ENCODE measurements at places on chromosomes 4 and X.

DNA sequence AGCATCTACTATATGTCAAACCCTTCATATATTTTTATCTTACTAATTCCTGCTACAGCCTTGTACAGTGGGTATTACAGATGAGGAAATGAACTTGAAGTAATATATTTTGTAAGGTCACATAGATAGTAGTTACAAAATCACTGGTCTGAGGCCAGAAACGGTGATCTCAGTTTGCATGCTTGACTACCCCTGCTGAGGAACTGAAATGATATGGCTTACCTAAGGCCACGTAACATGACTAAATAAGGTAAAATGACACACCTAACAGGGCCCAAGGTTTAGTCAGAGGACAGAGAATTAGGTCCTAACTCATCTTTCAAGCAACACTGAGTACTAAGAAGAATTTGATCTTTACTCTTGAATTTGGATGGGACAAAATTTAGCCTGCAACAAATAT is 1.5 kb upstream of the COMMD8 start:
- DNase-seq: no peak

DNA sequence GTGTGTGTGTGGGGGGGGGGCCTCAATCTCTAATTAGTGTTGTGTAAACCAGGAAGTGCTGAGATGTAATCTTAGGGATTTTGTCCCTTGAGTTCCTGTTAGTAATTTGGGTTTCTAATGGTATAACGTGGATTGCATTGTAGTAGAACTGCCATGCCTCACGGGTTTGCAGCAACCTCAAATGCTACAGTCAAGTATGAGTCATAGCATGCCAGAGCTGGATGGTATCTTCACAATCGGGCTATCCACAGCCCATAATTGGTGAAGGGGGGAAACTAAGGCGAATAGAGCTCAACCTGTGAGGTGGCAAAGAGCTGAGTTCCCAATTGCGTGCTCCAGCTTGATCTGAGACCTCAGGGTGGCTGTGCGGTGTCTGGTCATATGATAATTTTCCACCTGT is 2.2 kb upstream of the FMR1NB start:
- no peak for DNase-seq

GRCh38 chr4:66606215-66606614 is 935.9 kb upstream of the EPHA5 start:
- DNase-seq: no peak

- no peak for DNase-seq
These were observed 97.7 kb downstream of the CEP44 start for GRCh38 chr4:174381440-174381800.

DNA sequence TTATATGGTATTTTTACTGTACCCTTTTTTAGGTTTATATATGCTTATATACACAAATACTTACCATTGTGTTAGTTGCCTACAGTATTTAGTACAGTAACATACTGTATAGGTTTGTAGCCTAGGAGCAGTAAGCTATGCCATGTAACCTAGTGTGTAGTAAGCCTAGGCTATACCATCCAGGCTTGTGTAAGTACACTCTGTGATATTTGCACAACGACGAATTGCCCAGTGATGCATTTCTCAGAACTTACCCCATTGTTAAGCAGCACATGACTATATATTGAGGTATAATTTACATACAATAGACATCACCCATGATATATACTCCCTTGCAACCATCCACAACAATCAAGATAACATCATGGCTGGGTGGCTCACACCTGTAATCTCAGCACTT is 40.1 kb downstream of the STAG2 start:
- DNase-seq: no peak

DNA sequence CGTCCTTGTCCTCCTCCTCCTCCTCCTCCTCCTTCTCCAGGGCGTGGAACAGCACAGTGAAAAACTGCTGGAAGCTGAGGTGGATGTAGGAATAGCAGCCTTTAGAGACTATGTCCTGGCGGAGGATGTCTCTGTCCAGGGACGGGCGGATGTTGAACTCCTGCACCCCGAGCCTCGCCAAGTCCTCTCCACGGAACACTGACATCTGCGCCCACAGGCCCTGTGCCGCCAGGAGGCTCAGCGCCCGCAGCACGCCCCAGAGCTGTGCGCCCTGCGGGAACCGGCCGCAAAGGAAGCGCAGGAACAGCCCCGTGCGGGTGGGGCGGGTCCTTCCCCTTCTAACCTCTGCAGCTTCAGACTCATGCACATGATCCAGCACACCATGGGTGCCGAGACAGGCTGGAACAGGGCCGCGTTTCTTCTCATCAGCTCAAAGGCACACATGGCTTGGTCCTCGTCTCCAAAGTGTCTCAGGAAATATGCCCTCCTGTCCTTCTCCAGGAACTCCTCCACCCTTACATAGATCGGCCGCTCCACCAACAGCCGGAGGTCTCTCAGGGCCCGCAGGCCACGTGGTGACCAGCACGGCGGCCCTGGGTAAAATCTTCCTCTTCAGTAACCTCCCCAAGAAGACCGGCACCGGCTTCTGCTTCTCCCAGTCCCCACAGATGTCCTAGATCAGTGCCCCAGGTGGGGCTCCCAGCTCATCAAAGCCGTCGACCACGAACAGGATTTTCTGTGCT is 1.2 kb downstream of the NLRP2B start:
- DNase-seq: no peak

GRCh38 chrX:110733166-110733565 is 62.5 kb downstream of the CHRDL1 start:
- DNase-seq: no peak

- DNase-seq: no peak
These were observed at the start of gene ELOVL6 for GRCh38 chr4:110198435-110199416. Gene ELOVL6 (minus strand): TSS chr4:110198615. CDS start chr4:110198335, 280 bp downstream.

- no peak for DNase-seq
These were observed 41.8 kb downstream of the EIF4E start for GRCh38 chr4:98887145-98887544.

- DNase-seq: no peak
These were observed at the start of gene BMP3 for GRCh38 chr4:81030061-81030980. Gene BMP3 (plus strand): TSS chr4:81030708. CDS start chr4:81031285, 577 bp downstream.

DNA sequence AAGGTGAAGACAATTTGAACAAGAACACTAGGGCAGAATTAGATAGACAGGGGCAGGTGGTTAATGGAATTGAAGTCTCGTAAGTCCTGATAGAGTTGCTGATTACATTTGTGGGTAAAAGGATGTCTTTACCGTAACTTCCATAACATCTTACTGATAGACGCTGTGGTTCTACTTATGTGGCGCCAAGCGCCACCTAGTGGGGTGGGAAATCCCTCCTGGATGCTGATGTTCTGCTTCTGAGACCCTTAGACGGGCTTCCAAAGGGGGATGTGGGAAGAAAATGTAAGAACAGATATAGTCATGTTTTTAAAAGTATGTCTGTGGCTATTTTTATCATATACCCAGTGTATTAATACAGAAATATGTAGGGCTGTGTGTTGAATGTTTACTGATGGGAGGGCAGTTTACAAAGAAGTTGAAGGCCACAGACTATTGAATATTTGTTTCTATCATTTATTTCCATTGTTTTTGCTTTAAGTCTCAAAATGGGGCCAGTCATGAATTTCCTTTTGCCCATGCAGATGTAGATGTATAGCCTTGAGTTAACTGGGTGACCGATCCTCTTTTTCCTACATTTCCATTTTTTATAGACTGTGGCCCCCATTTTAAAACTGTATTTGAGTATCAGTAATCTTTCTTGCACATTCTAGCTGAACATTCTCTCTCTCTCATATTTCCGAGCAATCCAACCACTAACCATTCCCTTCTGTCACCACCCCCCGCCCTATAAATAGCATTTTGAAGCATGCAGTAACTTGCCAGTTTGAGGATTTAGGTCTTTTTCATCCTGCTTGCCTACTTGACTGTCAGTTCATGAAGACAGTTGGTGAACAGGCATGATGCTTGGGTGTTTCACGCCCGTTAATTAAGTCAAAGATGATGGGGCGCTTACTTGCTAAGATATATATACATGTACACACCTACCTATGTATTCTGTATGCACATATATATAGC is 12.1 kb upstream of the TLR8 start:
- DNase-seq: no peak

DNA sequence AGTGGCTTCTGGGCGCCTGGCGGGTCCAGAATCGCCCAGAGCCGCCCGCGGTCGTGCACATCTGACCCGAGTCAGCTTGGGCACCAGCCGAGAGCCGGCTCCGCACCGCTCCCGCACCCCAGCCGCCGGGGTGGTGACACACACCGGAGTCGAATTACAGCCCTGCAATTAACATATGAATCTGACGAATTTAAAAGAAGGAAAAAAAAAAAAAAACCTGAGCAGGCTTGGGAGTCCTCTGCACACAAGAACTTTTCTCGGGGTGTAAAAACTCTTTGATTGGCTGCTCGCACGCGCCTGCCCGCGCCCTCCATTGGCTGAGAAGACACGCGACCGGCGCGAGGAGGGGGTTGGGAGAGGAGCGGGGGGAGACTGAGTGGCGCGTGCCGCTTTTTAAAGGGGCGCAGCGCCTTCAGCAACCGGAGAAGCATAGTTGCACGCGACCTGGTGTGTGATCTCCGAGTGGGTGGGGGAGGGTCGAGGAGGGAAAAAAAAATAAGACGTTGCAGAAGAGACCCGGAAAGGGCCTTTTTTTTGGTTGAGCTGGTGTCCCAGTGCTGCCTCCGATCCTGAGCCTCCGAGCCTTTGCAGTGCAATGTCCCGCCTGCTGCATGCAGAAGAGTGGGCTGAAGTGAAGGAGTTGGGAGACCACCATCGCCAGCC is at the start of gene ATOH1:
Gene ATOH1 (plus strand): TSS at position 422 of the 663 bp plus-strand sequence. CDS start 174 bp downstream, at position 596.
- DNase-seq: no peak

DNA sequence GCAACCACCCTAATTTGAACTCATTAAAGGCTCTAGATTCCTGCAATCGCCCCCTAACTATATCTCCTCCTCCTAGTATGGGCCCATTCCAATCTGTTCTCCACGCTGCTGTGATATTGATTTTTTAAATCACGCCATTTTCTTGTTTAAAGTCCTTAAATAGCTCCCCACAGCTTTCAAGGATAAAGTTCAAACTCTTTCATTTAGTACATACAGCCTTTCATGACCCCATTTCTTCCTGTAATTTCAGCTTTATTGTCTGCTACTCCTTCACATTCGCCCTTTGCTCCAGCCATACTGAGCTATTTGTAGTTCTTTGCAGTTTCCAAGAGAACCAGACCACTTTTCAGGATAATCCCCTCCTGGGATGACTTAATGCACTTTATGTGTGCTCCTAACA is 118.5 kb downstream of the GC start:
- DNase-seq: no peak

DNA sequence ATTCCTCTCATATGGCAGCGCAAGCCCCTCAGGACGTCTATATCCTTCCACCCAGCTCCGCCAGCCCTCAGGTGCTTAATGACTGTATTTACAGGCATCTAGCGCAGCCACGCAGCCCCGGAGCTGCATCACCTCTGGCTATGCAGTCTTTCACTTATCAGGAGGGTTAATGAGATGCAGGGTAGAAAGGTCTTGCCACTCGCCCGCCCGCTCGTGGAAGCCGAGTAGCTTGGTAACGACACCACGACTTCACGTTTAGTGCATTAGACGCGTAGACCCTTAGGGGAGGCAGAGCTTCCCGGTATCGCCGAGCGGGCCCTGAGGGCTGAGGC is 1.5 kb upstream of the SLC16A2 start:
- no peak for DNase-seq

- no peak for DNase-seq
These were observed 68.9 kb upstream of the PRPS2 start for GRCh38 chrX:12722314-12722713.

DNA sequence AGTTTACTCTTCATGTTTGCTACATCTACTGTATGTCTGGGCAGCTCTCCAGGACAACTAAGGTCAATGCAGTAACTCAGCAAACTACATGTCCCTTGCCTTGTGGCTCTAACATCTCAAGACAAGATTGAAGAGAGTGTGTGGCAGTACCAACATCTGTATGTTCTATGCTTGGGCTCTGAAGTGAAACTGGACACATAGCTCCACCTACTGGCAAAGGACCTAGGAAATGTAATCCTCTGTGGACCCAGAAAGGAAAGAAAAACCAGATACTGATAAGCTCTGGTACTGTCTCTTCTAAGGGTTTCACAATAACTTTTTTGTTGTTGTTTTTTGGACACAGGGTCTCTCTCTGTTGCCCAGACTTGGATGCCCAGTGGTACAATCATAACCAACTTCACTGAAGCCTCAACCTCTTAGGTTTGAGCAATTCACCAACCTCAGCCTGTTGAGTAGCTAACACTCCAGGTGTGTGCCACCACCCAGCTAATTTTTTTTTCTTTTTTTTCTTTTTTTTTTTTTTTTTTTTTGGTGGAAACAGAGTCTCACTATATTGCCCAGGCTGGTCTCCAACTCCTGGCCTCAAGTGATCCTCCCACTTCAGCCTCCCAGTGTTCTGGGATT is 64.1 kb downstream of the QDPR start:
- peak; percentile 68 for DNase-seq

- no peak for DNase-seq
These were observed 24.0 kb downstream of the PIGG start for GRCh38 chr4:522911-523443.

- no peak for DNase-seq
These were observed 15.8 kb upstream of the GRIA2 start for GRCh38 chr4:157204634-157205244.

DNA sequence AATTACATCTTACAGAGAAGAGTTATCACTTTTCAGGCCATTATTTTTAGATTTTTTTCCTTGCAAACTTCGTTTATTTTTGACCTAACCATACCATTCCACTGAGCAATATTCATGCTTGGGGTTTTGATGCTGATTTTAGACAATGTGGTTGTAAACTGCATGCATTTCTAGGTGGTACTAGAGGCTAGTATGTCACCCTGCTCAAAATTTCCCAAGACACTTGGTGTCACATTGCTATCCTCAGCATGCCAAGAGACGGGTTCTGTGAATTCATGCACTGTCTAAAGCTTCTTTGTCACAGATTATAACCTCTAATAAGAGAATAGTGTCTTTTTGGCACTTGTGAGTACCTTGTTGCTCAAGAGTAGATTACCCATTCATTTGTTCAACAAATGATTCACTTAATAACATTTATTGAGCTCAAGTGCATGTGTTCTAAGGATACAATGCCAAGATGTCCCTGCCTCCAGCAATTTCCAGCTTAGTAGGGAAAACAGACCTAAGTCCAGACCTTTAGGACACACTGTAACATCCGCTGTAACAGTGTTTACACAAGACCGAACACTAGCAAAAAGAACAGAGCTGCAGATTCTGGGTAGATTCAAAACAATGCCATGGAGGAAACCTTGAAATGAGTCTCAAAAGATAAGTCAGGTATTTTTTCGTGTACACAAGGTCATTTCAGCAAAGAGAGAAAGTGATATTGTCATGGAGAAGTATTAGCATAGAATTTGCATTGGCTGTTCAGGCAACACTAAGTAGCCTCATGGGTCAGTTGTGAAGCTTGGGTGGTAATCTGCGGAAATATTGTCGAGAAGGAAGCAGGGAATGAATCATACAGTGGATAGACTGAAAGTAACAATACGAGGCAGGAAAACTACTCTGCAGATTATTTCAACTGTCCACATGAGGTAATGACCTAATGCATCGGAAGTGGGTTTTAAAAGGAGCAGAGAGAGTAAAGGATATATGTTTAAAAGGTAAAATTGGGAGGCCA is 515.1 kb upstream of the ZFP42 start:
- DNase-seq: peak; percentile 34

GRCh38 chr4:87090305-87090704 is 130.1 kb downstream of the KLHL8 start:
- DNase-seq: no peak

GRCh38 chr4:21554066-21554465 is 394.5 kb downstream of the KCNIP4 start:
- DNase-seq: no peak

GRCh38 chr4:63528256-63528991 is 880.8 kb downstream of the TECRL start:
- DNase-seq: no peak

Measured in stromal cell of bone marrow (primary cell).